ENCODE measurements at places on chromosomes 7 and 10. TPM values are rescaled to one million over a fixed set of nuclear protein-coding genes. Genes with fewer than 3 reads are reported as not detected.

DNA sequence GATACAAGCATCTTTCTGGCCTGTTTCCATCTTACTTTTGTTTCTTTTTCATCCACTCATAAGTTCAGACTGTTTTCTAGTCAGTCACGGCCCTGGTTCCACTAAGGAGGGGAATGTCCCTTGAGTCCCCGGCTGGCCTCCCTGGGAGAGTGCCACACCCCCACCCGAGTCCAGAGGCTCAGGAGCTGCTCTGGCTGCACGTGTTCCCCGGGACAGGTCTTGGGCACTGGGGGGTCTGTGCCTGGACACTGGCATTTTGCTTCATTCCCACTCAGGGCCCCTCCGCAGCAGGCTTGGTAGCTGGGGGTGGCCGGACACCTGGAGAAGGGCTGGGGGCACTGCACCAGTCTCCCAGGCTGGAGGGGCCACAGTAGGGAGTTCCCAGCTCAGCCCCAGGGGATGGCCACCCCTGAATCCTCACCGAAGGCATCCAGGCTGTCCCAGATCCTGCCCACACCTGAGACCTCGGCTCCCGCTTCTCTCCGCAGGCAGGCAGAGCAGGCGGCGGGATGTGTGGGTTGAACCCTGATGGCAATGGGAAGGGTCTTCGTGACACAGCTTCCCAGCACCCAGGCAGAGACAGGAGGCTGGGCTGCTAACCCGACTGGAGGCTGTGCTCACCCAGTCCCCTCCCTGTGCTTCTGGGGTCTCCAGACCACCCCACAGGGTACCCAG, 92.3 kb downstream of the BMS1 start:
- DNase-seq, result no peak

DNA sequence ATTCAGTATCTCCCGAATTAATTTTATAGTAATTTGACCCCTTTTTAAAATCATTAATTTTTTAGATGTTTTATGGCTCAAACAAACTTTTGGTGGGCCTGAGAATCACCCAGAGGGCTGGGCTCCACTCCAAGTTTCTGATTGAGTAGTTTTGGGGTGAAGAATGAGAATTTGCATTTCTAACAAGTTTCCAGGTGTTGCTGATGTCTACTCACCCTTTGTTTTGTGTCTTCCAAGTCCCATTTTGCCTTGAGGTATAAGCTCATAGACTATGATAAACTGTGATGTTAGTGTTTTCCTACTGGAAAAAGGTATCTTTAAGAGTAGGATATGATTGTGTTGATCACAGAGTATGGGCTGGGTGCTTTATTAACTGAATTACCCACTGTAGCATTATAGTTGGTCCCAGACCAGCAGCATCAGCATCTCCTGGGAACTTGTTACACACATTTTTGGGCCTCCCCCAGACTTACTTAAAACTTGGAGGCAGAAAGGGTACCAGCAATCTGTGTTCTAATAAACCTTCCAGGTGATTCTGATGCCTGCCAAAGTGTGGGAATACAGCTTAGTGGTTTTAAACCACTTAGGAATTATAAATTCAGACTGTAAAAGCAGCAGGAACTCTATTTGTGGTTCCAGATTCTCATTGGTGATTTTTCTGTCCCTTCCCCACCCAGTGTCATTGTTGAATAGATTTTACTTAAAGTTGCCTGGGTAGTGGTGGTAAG, 19.1 kb downstream of the ZNRF2 start:
- no peak for DNase-seq

GRCh38 chr10:77801474-77802161, 124.9 kb downstream of the DLG5 start:
- no peak for DNase-seq

DNA sequence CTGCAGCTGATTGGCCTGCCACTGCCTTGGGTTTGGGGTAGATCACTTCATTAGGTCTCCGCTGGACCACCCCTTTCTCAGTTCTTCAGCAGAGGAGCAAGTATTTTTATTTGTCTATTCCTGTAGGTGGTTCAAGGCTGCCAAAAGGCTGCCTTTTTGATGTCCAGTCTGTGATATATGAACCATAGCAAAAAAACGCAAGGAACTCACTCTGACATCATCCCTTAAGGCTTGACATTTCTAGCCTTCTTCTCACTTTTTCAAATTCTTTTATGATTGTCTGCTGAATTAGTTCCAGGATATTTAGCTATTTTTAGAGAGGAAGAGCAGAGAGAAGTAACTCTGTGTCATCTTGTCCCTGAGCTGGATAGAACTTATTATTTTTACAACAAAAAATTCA, 269.2 kb downstream of the BAMBI start:
- DNase-seq, result no peak

The SORCS1 gene
- total RNA-seq, result 3.3 TPM
